ENCODE measurements at places on chromosomes 7 and 10.

GRCh38 chr10:29428486-29428885 lies 139.6 kb downstream of the LYZL1 start:
- DNase-seq: no peak

DNA sequence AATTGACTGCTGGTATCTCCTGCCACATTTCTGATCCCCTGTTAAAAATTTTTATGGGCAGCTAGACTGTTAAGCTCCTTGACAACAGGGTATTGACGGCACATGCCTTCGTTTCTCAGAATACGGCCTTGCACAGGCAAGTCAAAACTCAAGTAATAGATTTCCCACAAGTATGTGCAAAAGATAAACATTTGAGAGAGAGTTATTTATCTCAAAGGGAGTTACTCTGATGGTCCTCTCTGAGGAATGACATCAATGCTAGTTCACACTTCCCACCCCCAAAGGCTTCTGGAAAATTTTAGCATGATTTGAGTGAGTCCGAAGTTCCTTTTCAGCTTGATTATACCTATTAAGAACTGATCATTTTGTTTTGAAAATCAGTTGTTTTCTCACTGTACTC lies 71.9 kb downstream of the JCAD start:
- DNase-seq: no peak

- DNase-seq: no peak
Observed at GRCh38 chr7:29898301-29898700, 91.3 kb downstream of the SCRN1 start.

DNA sequence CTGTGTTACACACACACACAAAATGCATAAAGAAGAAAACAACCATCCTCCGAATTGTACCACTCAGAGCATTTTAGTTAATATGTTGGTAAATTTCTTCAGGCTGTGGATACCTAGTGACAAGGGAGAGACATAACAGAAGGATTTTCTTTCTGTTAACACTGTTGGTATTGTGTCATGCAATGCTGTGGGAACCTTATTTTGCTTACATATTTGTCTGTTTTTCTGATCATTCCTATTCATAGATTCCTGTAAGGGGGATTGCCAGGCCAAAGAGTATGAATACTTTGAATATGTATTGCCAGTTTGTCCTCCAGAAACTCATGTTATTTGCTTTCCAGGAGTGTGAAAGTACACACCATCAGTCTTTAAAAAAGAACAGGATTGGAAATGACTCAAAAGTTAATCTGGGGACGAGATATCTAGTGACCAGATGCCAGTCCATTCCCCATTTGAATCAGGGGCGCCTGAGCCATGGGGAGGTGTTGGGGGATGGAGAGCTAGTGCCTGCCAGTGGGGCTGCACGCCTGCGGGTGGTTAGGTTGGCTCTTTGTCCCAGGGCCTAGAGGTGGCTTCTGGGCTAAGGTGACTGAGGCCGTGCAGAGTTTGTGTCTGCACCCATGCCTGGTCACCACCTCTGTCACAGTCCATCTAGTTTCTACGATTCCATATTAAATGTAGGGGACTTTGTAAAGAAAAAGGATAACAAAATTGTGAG lies 142.0 kb downstream of the PTPN20 start:
- no peak for DNase-seq

DNA sequence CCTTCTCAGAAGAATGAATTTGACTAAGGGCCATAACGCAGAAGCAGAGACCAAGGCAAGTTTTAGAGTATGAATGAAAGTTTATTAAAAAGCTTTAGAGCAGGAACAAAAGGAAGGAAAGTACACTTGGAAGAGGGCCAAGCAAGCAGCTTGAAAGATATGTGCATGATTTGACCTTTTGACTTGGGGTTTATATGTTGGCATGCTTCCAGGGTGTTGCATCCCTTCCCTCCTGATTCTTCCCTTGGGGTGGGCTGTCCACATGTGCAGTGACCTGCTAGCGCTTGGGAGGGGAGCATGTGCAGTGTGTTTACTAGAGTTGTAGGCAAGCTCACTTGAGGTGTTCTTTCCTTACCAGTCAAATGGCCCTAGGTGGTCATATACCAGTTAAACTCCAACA lies 37.9 kb upstream of the LRRN3 start:
- peak; percentile 57 for DNase-seq

- DNase-seq: no peak
Observed at GRCh38 chr10:127537924-127538323, 11.2 kb upstream of the NPS start.

GRCh38 chr10:124008187-124008586 lies 85.2 kb downstream of the CHST15 start:
- DNase-seq: no peak

GRCh38 chr10:119656760-119657159 lies 5.6 kb downstream of the BAG3 start:
- no peak for DNase-seq

GRCh38 chr10:86779220-86780017 lies 23.0 kb downstream of the BMPR1A start:
- no peak for DNase-seq

DNA sequence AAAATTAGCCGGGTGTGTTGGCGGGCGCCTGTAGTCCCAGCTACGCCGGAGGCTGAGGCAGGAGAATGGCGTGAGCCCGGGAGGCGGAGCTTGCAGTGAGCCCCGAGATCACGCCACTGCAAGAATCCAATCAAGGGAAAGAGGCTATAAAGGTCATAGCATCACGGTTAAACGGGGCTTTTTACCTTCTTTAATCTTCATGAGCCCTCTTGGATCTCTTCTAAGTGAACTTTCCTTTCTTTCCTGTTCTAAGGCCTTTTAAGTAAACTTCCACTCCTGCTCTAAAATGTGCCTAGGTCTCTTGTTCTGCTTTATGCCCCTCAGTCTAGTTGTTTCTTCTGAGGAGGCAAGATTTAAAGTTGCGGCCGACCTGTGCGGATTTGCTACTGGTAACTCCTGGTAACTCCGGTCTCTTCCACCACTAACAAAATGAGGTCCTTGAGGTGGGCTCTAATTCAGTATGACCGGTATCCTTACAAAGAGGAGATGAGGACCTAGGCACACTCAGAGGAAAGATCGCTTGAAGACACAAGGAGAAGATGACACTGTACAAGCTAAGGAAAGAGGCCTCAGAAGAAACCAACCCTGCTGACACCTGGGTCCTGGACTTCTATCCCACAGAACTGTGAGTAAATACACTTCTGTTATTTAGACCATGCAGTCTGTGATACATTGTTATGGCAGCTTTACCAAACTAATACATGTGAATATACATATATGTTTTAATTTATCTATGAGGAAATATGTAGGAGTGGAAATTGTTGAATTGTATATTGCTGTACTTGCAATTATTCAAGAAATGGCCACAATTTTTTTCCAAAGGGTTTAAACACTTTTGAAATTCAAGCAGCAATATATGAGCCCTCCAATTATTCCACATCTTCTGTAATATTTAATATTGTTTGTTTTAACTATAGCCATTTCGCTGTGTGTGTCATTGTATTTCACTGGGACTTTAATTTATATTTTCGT lies 331.5 kb upstream of the CNTNAP2 start:
- DNase-seq: no peak

- no peak for DNase-seq
Observed at GRCh38 chr10:49053053-49053997, 62.0 kb downstream of the VSTM4 start.

DNA sequence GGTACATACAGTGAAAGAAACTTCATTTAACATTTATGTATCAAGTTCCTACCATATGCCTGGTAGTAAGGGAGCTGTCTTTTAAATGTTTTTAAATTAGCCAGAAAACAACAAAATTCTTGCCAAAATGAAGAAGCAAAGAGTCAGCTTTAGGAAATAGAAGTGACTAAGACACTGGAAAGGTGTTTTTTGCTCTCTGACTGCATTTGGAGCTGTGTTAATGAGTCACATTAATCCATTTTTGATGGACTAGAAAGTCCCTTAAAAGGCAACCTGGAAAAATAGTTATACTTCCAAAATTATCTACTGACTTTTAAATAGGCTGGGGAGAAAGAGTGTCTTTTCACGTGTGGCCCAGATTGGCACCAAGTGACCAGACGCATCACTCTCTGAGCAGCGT lies 3.9 kb upstream of the COL17A1 start:
- no peak for DNase-seq
